ENCODE measurements at places on chromosomes 1 and 21. TPM values are rescaled to one million over a fixed set of nuclear protein-coding genes. Genes with fewer than 3 reads are reported as not detected.

Gene AMY2B
- 1.3 TPM for total RNA-seq

DNA sequence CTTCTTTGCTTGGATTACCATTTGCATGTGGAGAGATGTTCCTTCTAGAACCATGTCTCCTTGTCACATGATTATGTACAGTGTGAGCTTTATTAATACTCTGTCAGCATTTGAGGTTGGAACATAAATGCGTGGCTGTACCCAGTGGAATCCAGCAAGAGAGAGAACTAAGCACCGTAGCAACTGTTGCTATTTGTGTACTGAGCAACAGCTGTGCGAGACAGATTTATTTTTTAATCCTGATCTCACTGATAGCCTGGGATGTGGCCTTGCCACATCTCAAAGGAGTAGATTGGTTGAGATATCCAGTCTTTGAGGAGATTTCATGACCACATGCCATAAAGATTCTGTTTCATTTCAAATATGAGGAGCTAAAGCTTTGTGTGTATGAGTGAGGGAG is 43.4 kb downstream of the KIF1B start:
- H3K27ac ChIP-seq, result peak overlapping the region; percentile 8
- no peak for DNase-seq
- peaks cover 11% of the 10 kb centered on the region for H3K36me3 ChIP-seq
- no peak overlapping the region for H3K4me3 ChIP-seq
- no peaks in the 10 kb centered on the region for H3K27me3 ChIP-seq
- H3K4me1 ChIP-seq, result peaks cover 25% of the 10 kb centered on the region

DNA sequence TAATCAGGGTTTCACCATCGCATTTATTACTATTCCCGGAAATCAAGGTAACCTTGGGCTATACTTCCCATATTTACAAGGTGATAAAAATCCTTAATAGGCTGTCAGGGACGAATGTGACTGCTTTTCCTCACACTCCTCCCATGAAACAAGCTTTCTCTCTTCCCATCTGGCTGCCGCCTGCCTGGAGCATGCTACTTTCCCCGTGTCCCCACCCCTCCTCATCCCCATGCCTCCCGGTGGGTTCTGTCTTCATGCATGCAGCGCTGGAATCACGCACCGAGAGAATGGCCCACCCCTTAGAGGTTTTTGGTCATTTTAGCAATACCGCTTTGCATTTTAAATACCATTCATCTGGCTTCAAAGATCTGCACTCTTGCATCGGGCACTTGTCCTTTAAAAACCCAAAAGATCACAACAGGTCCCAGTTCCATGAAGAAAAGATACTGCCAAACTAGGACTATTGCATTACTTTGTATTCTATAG is 339.1 kb downstream of the NTNG1 start:
- H3K36me3 ChIP-seq, result no peaks in the 10 kb centered on the region
- H3K27me3 ChIP-seq, result no peaks in the 10 kb centered on the region
- no peak overlapping the region for H3K4me3 ChIP-seq
- no peaks in the 10 kb centered on the region for H3K4me1 ChIP-seq
- DNase-seq, result no peak

DNA sequence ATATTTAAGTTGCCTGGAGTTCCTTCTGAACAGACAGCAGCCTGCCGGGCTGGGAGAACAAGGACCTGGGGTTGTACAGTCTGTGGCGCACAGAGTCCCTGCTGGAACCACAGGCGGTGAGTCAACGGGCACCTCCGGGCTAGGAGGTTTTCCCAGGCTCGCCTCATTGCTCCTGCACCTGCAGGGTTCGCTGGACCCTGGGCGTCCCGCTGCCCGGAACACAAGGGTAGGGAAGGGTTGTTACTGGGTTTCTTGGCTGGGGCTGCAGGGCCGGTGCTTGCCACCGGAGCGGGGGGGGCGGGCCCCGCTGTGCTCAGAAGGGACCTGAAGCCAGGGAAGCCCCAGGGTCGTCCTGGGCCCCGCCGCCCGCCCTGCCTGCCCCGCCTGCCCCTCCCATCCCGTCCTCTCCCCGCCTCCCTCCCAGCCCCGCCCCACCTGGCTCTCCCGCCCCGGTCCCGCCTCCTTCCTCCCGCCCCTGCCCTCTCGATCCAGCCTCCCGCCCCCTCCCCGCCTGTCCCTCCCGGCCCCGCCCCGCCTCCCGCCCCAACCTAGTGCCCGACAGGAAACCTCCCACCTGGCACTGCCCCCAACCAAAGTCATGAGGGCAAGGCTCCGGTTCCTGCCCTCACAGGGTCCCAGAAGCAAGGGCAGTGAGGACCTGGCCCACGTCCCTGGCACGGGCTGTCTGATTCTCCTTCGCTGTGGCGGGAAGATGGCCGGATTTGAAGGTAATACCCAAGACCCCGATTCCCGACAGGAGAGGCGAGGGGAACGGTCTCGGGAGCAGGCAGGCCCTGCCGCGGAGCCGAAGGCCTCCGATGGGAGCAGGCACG is 6.8 kb downstream of the JMJD4 start:
- peak; percentile 69 for DNase-seq
- peak overlapping the region; percentile 52 for H3K4me3 ChIP-seq
- peaks cover 41% of the 10 kb centered on the region for H3K4me1 ChIP-seq
- 0 out of 3 replicates have a peak, but pooled peaks cover 9% of the 10 kb centered on the region for H3K36me3 ChIP-seq
- H3K27ac ChIP-seq, result peak overlapping the region; percentile 48

DNA sequence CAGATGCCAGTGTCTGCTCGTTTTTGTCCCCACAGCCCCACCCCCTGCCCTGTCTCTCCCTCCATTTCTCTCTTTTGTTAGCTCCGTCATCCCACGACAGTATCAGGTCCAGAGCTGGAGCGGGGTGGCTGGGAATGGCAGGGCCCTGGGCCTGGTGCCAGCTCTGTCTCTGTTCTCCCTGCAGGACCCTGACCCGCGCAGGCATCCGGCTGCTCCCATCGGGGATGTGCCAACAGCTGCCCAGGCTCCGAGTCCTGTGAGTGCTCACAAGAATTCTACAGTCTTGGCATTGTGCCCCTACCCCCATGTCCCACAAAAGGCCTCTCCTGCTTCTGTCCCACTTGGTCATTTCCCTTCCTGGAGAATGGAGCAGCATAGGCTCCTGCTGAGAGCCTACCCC is 37.4 kb downstream of the UBE2T start:
- no peak overlapping the region for H3K27ac ChIP-seq
- H3K36me3 ChIP-seq, result no peaks in the 10 kb centered on the region
- DNase-seq, result no peak
- no peak overlapping the region for H3K4me3 ChIP-seq
- peaks cover 3% of the 10 kb centered on the region for H3K27me3 ChIP-seq
- peaks cover 12% of the 10 kb centered on the region for H3K4me1 ChIP-seq

All from HepG2 (cell line).